ENCODE measurements at places on chromosomes 1 and 21.
A peak's percentile ranks its signal among the peaks of the same experiment; 100 is the strongest.

DNA sequence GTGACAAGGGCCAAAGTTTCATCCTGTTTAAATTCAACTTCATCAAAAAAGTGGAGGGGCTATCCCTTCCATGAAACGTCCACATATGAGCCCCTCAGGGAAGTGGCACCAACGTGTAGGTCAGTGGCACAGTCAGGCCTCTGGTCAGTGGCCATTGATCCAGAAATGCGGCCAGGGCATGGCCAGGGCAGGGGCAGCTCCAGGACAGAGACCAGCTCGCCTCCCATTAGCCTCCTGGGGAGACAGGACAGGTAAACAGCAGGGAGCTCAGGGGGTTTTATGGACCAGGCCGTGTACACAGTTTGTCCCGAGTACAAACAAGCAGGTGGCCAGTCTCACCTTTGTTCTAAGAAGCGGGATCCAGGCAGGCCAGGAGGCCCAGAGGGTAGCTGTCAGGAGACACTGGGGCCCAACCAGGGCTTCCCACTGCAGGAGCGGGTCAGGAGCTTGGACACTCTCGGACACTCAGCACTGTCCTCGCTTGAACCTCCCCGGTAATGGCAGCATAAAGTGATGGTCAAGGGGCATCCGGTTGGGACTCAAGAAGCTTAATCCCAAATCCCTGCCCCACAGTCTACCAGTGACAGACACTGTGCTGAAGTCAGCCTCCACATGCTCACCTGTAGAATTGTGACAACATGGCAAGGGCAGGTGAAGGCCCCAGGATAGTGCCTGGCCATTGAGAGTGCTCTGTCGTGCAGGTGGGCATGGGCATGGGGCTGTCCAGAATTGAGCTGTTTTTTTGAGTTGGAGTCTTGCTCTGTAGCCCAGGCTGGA lies 144.1 kb upstream of the ERRFI1 start:
- peak; percentile 60 for DNase-seq

GRCh38 chr1:165659581-165659895 lies 28.5 kb downstream of the MGST3 start:
- DNase-seq, result no peak

- no peak for DNase-seq
These were observed 118.6 kb downstream of the LRIG2 start for GRCh38 chr1:113191579-113192076.

DNA sequence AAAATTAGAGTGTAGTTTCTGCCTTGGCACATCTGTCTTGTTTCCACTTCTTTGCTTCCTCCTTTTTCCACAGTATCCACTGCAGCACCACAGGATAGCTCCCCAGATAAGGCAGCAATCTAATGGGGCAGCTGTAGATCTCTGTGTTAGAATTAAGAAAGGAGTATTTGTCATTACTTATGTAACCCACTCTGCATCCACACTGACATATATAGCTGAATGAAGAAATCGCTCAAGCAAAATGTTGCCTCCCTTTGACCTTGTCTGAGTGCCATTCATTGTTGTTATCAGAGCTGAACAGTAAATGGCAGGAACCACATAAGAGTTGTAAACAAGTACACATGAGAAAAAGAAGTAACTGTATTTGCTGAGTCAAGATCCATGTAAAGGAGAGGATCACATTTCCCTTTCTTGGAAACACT lies 45.9 kb upstream of the DPH5 start:
- no peak for DNase-seq

GRCh38 chr1:213670692-213671023 lies 317.1 kb upstream of the PROX1 start:
- no peak for DNase-seq

DNA sequence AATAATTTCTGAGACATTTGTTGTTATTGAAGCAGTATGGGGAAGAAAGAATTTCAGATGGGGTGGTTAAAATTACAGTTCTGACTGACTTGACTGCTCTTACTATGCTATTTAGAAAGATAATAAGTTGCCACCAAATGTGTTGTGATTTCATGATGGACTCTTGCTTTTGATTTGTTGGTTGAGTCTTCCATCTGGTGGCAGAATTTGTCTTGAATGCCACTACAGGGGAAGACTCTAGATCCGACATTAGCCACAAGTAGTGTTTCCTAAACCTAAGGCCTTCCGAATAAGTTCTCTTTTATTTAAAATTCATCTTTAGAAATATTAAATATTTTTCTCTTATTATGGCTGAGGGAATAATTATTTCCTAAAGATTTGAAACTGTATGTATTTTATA lies 190.9 kb upstream of the ADGRL4 start:
- DNase-seq, result no peak

- peak; percentile 47 for DNase-seq
These were observed 1169.2 kb upstream of the B3GALT2 start for GRCh38 chr1:194355488-194356106.

- DNase-seq, result no peak
These were observed 4.3 kb downstream of the PIK3CD start for GRCh38 chr1:9655836-9656235.

DNA sequence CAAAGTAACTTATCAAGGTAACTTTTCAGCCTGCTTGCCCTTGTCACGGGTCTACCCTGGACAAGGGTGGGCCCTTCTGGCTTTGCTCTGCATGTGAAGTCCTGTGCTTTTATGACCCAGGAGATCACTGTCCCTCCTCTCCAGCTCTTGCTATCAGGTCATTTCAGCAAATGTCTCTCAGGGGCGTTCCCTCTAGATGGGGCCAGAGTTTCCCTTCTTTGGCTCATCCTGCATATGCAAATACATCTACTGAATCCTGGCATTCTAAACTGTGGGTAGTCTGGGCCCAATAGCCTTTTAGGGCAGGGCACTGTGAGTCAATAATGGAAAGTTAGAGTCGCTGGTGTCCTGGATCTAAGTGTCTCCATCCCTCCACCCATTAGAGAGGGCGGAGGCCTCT lies 366.9 kb upstream of the USP24 start:
- no peak for DNase-seq

DNA sequence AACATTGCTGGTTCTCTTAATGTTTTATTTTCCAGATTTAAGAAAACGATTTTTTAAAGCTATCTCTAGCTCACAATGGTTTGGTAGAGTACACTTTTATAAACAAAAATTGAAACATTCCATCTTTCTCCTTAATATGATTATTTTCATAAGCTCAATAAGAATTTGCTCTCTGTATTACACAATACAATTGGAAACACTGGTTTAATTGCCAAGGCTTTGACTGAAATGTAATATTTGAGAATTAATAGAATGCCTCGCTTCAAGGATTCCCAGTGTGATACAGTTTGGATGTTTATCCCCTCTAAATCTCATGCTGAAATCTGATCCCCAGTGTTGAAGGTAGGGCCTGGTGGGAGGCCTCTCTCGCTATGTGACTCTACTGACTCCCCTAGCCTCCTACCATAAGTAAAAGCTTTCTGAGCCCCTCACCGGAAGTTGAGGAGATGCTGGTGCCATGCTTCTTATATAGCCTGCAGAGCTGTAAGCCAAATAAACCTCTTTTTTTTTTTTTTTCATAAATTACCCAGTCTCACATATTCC lies 67.4 kb downstream of the DDAH1 start:
- DNase-seq, result no peak

DNA sequence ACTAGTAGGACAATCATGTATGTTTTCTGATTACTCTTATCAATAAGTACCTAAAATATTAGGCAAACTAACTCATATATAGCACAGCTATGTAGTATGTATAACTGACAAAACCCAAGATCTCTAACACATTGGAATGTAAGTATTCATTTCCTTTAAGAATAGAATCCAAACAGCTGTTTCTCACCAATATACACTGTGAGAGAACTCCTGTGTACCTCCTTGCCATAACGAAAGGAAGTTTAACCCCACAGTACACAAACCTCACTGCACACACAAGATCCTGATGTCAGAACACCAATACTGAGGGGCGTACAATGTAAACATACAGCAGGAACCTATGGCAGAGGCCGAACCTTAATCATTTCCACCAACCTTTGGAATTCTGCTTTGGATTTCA lies 113.0 kb downstream of the SMYD3 start:
- no peak for DNase-seq

GRCh38 chr1:226520640-226521355 lies 27.8 kb upstream of the STUM start:
- DNase-seq, result no peak

DNA sequence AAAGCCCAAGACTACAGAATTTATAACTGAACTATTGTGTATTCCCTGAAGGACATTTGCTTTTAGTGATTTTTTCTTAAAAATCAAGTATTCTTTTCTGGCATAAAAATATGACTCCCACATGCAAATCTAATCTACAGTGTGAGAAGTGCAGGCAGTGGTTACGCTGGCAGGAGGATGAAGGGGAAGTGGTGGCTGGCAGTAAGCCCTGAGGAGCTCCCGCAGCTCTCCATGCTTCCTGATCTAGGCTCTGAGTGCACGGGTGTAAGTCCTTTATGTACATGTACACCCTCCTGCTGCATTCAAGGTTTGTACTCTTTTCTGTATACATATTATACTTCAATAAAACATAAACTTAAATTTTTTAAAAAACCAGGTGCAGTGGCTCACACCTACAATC lies 67.5 kb upstream of the PRDX6 start:
- DNase-seq, result peak; percentile 87

- DNase-seq, result peak; percentile 92
These were observed 76.4 kb downstream of the FHAD1 start for GRCh38 chr1:15323351-15323988.

DNA sequence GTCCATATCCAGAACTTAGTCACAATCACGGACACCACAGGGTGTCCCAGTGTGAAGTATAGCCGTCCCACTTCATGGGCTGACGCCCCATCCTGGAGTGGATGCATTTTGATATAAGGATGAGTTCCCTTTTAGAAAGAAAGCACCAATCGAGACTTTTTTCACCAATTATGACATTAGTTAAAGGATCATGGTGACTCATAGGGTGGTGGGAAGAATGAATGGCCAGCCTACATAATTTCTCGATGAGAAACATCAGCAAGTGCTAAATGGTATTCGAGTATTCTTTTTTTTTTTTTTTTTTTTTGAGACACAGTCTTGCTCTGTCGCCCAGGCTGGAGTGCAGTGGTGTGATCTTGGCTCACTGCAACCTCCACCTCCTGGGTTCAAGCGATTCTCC lies 38.5 kb upstream of the USP1 start:
- no peak for DNase-seq

DNA sequence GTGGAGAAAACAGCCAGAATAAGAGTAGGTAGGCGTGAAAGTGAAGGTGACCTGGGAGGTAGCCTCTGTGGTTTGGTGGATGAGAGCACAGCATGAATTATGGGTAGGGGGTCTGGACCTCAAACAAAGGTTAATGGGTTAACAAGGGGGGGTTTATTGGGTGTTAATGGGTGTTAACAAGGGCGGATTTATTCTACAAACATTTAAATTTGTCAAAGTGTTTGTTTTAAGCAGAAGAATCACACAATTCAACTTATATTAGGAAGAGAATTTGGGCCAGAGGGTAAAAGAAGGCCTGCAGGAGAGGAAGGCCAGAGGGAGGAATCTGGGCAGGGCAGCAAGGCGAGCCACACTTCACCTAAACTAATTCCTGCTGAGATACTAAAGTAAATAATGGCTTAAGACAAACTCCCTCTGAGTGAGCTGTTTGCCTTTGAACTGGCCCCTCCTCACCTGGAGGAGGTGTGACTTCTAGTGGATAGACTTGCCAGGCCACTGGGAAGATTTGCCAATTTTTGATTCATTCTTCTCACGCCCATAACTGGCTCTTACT lies 191.7 kb downstream of the GIPC2 start:
- no peak for DNase-seq

- peak; percentile 82 for DNase-seq
These were observed 14.4 kb upstream of the ERVH48-1 start for GRCh38 chr21:42939582-42940413.

- DNase-seq, result no peak
These were observed 3.4 kb upstream of the PEX10 start for GRCh38 chr1:2415801-2416208.

DNA sequence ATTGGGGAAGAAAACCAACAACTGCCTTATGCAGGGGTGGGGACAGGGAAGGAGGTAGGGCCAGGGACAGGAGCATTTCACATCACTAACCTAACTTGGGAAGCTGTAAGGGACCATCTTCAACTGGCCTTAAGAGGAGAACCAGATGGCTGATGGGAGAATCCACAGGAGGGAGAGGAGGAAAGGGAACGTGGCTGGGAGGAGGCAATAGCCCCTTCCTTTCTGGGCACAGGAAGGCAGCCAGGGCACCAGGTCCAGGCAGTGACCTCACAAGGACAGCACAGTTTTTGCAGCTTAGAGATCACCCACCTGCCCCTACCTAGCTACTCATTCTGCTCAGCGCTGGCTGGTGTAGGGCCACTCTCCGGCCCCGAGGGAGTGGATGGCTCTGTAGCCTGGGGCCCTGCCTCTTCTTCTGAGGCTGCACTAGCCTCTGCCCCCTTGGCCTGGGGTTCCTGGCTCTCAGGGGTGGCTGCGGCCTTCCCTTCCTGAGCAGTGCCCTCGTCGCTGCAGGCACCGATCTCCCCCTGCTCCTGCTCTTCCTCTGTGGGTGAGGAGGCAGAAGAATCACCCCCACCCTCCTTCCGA lies 1.7 kb downstream of the MARCKSL1 start:
- DNase-seq, result no peak

GRCh38 chr1:89831462-89832120 lies 10.8 kb downstream of the LRRC8D start:
- no peak for DNase-seq

DNA sequence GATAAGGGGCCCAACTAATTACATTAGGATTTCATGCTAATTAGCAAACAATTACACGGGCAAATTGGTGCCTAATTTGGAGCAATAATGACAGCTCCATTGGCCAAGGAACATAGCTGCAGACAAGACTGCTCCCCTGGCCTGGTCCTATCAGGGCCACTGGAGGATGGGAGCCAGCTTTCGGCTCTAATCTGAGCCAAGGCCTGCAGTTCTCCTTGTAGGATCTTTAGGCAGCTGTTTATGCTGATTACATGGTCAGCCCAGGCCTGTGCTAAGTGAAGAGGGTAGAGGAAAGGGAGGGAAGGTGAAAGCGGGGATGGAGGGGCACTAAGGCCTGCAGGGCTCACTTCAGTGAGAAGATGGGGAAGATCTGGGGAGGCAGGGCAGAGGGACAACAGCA lies 12.4 kb upstream of the ADGRB2 start:
- no peak for DNase-seq

- no peak for DNase-seq
These were observed 196.1 kb downstream of the KCNH1 start for GRCh38 chr1:210937846-210938245.

DNA sequence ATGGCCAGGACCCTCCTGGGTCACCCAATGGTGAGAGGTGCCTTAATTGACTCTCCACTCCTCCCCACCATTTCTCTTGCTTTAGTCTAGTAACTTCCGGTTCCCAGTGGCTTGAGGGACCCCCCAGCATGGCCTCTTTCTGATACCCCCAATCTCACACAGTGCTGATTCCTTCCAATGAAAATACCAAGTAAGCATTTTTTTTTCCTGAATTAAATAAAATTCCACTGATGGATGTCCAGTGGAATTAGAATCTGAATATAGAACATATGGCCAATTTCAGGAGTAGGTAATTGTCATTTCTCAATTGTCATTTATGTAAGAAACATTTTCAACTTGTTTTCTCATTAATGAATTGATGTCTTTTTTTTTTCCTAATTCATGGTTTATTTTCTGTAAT lies 9.5 kb downstream of the NOS1AP start:
- no peak for DNase-seq

GRCh38 chr1:43949678-43950077 lies 2.9 kb downstream of the IPO13 start:
- peak; percentile 50 for DNase-seq
